Activated CD8-positive, alpha-beta memory T cell treated with anti-CD3 and anti-CD28 coated beads for 1 hour (primary cell): ENCODE measurements at places on chromosomes 7 and 10.
A peak's percentile ranks its signal among the peaks of the same experiment; 100 is the strongest.

DNA sequence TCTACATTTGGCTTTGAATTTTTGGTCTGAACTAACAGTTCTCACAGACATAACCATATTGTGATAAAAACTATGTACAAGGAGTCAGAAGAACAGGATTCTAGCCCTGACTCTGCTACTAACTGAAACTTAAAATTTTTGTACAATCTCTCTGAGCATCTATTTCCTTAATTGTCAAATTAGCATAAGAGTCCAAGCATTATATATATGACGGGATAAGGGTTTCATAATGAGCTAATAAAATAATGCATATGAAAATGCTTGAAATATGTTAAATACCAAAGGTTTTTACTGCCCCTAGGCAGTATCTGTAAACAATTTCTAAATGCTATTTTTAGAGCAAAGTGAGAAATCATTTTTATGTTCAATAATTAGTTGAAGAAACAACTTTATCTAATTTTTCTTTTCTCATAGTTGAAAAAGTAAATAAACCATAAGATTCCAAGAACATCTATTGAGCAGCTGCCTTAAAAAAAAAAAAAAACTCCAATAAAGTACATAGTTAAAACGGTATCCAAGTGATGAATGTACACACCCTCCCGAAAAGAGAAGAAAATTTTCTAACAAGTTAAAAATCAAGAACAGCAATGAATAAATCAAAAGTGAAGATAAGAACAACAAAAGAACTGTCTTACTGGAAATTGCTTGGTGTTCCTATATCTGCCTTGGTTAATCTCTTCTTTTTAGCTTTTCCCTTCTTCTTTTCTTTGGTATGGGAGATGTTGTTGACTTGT lies 40.4 kb downstream of the LMOD2 start:
- no peak for DNase-seq

DNA sequence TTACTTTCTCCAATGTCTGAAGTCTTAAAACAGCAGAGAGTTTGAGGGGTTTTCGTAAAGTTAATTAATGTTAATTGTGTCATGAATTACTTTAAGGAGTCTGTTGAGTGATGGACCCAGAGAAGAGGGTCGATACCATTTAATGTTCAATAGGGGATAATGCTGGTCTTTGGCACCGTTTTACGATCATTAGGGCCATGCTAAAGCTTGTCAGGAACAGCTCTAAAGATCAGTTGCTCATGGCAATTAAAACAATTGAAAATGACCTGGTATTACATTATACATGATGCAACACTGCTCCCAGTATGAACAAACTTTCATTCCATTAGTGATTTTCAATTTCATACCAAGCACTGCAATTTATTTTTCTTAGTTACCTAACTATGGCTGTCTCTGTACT lies 296.9 kb downstream of the ETV1 start:
- DNase-seq: no peak

DNA sequence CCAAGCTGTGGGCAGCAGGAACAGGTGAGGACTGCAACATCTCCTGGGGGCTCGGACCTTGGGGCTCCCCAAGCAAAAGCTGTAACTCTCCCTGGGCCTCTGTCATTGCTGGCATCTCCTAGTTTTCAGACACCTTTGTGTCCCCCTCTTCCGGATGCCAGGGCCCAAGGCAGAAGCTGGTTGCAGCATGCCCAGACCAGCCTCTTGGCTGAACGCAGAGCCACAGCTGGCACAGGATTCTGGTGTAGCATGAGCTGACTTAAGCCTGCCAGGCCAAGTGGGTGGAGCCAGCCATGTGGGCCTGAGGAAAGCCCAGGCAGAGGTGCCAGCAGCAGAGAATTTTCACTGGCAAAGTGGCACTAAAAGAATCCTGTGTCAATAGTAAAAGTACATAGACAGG lies 43.5 kb downstream of the ZWINT start:
- DNase-seq: no peak

DNA sequence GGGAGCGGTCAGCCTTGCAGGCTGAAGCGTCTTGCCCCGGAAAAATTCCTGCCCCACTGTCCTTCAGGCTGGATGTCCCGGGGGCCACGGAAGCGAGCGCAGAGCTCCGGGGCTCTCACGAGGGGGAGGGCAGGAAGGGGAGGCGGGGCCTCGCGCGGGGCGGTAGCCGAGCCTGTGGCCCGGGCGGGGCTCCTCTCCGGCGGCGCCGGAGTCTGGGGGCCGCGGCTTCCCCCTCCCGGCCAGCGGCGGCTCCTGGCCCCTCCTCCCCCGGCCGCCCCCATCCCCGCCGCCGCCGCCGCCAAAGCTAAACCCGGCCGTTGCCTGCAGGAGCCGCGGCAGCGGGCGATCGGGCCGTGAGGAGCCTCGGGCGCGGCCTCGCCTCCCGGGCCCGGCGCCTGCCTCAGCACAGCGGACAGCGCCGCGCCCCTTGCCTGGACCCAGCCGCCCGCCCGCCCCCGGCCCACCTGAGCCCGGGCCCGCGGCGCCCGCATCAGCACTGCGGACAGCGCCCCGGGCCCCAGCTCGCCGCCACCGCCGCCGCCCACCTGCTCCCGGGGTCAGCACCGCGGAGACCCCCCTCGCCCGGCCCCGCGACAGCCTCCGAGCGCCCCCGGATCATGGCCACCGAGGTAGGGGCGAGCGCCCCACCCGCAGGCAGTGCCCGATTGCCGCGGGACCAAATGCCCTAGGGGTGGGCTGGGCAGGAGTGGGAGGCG lies at the start of gene GOLGA7B:
Gene GOLGA7B (plus strand): TSS at position 157 of the 716 bp plus-strand sequence. CDS start 461 bp downstream, at position 618.
- DNase-seq: no peak

GRCh38 chr10:95655571-95656290 lies 780 bp downstream of the ALDH18A1 start:
- peak; percentile 3 for DNase-seq

GRCh38 chr7:34761206-34761605 lies 103.2 kb downstream of the NPSR1 start:
- DNase-seq: no peak

DNA sequence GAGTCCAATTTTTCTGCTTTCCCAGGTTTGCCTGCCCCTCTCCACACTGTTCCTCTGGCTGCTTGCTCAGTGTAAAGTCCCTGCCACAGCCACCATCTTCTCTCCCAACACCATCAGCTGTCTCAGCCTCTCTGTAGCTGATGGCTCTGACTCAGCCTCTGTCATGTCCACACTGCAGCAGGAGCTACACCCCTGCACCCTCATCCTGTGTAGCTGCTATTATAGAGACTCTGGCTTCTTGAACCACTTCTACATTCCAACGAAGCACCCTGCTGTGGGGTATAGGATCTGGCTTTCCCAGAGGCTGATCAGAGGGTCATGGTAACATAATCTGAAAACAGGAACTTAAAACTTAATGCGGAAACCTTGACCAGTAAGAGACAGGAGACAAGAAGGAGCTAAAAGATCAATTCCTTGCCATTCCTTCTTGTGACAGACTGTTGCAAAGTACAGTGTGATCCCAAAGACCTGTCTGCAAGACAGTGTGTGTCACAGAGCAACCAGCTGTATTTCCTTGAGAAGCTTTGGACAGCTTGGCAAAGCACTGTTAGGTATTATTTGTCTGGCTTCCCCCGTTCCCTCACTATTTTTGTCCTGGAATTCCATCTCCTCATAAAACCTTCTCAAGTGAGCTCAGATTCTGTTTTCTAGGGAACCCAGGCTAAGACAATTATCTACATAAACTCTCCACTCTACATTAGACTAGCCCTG lies 42.3 kb downstream of the NRCAM start:
- DNase-seq: no peak

- DNase-seq: no peak
Observed at GRCh38 chr7:102872460-102872859, 40.3 kb upstream of the LRRC17 start.

GRCh38 chr7:155184923-155185322 lies 112.8 kb upstream of the INSIG1 start:
- no peak for DNase-seq

DNA sequence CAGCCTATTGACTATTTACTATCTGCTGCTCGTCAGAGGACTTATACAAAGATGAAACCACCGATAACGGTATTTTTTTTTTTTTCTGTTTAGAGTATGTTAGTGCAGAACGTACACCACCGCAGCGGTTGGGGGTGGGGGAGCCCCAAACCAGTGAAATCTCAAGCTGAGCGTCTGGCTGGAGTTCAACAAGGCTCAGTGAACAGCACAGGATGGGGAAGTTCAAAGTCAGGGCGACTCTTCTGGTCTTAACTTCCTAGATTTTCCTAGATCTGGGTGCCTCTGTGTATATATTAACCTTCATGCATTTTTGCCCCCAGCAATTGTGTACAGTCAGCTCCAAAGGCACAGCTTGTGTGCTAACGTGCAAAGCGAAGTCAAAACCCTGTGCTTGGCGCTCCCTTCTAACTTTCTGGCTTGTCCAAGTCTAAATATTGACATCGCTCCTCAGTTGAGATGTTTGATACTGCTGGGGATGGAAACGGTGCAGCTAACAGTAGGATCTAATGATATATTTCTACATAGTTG lies 1.1 kb downstream of the RHOBTB1 start:
- DNase-seq: no peak

GRCh38 chr7:155471718-155472117 lies 13.8 kb downstream of the EN2 start:
- DNase-seq: no peak

DNA sequence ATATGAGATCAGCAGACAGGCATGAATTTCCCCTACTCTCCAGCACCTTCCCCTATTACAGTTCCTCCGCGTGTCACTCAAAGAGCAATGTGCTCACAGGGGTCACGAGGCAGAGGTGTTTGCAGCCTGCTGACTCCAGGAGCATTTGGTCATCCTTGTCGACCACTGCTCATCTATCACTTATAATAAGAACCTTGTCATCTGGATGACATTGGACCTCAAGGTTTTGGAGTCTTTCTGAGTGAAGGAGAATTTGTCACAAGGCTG lies 32.9 kb upstream of the PLPP4 start:
- no peak for DNase-seq

- DNase-seq: no peak
Observed at GRCh38 chr10:106573106-106573505, 591.4 kb downstream of the SORCS1 start.

- DNase-seq: no peak
Observed at GRCh38 chr7:123154231-123154860, 45.4 kb downstream of the SLC13A1 start.

DNA sequence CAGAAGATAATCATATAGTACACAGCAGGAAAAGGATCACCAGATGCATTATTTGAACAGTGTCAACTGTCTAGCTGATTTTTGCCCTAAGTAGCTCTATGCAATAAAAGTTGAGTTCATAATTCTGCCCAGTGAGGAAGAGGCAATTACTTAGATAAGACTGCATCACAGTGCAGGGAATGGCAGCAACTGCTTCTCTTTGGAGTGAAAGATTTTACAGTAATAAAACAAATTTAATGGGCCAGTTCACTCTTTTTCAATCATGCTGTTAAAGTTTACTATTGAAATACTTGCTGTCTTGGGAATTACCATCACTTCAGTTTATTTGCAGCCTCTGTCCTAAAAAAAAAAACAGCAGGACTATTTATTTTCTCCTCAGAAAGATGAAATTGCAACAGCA lies 907.9 kb downstream of the ANKRD7 start:
- no peak for DNase-seq

- DNase-seq: no peak
Observed at GRCh38 chr10:24427678-24428409, 218.9 kb downstream of the KIAA1217 start.

- DNase-seq: no peak
Observed at GRCh38 chr10:92291616-92291865, 574 bp downstream of the MARCHF5 start.

- DNase-seq: no peak
Observed at GRCh38 chr10:77188000-77188395, 449.6 kb downstream of the KCNMA1 start.

DNA sequence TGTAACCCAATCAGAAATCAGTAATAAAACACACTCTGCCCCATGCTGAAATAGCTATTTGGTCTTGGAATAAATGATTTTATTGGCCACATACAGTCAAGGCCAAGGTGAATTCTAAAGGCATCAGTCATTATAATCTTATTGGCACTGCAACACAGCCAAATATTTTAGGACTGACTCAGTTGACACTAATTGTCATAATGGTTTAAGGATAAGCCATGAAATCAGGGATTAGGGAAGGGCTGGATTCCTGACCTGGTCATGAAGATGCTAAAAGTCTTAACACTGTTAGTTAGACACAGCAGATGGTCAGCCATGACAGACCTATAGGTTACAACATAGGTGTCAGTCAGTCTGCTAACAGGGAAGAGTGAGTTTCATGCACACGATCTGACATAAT lies 330.3 kb upstream of the NPSR1 start:
- DNase-seq: no peak

DNA sequence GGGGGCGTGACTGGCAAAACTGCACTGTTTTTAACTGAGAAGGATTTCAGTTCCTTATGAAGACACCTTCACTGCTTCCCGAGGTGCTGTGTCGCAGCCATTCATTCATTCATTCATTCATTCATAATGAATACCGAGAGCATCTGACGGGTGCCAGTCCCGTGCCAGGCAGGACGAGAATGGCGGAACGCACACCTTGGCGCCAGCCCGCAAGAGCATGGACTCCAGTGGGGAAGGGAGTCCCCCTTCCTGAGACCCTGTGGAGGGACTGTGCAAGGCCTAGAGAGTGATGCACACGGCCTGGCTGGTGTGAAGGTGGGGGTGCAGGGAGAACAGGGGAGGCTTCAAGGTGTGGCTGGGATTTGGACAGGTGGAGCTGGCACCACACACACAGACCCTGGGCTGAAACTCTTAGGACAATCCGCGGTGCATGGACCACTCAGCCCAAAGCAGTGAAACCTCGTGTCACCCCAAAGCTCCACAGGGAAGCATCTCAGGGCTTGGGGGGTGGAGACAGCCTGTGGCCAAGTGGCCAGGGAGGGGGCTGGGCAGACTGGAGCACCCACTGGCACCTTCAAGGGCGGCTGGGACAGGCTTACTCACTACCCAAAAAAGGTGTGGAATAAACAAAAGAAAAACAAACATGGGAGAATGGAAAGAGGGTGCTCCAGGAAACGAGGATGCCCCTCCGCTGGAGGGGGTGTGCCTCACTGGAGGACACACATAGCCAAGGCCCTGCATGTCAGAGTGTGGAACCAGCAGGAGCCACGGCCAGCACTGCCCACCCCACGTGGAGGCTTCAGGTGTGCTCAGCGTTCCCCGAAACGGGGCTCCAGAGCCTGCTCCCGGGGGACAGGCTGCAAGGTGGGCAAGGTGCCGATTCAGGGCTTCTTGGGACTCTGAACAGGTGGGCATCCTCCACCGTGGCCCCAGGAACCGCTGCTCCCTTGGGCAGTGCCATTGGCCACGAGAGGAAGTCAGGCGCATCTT lies 37.7 kb downstream of the EBF3 start:
- DNase-seq: no peak

DNA sequence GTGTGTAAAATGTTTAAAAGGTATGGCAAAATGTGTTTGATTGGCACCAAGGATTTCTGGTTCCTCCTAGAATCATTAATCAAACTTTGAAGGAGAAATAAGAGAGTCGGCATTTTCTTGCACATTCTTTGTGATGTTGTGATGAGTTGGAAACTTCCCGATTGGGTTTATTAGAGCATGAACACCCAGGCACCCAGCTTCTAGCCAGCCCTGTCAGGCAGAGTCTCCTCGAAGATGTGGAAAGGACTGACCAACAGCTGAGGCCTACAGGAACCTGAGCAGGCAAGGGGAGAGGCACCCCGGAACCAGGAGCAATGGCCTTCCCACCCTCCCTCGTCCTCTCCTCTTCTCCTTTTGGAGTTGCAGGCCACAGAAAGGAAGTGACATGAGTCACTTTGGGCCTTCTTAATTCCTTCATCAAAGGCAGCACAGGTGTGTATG lies 68.7 kb downstream of the EGFR start:
- no peak for DNase-seq

- no peak for DNase-seq
Observed at GRCh38 chr7:100171840-100172239, 3.4 kb upstream of the GAL3ST4 start.
